ENCODE measurements at places on chromosomes 1 and 21.

GRCh38 chr1:154208677-154209388, 2.7 kb upstream of the CFAP141 start:
- no peaks in the 10 kb centered on the region for H3K27me3 ChIP-seq
- peaks cover 16% of the 10 kb centered on the region for H3K4me1 ChIP-seq
- peak overlapping the region; percentile 59 for H3K27ac ChIP-seq
- H3K36me3 ChIP-seq = peaks cover 37% of the 10 kb centered on the region

- H3K27ac ChIP-seq = no peak overlapping the region
- DNase-seq = no peak
- no peaks in the 10 kb centered on the region for H3K36me3 ChIP-seq
These were observed 97.1 kb downstream of the ARHGEF10L start for GRCh38 chr1:17636612-17637011.

- no peaks in the 10 kb centered on the region for H3K27me3 ChIP-seq
- peaks cover 61% of the 10 kb centered on the region for H3K4me1 ChIP-seq
- H3K27ac ChIP-seq = peak overlapping the region; percentile 82
- DNase-seq = no peak
These were observed 5.5 kb downstream of the RHOC start for GRCh38 chr1:112701227-112702066.

DNA sequence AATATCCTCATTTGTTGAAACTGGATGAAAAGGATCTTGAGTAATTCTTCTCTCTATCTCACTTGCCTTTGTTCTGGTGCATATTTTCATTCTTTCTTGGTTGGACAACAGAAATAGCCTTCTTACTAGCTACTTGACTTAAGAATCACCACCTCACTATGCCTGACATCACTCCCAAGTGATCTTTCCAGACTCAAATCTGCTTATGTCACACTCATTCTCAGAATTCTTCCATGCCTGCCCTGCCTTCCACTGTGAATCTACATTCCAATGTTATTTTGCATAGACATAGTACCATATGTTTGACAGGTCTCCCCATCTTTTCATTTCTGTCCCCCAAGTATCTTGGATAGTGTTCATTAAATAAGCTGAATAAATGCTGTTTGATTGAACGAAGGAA, 78.5 kb upstream of the DPYD start:
- H3K27me3 ChIP-seq = no peaks in the 10 kb centered on the region
- H3K4me3 ChIP-seq = no peak overlapping the region
- DNase-seq = no peak
- no peaks in the 10 kb centered on the region for H3K36me3 ChIP-seq
- no peaks in the 10 kb centered on the region for H3K4me1 ChIP-seq

GRCh38 chr21:45262616-45263015, 25.1 kb downstream of the POFUT2 start:
- peaks cover 27% of the 10 kb centered on the region for H3K4me1 ChIP-seq
- H3K27ac ChIP-seq = no peak overlapping the region
- no peak overlapping the region for H3K4me3 ChIP-seq
- peaks cover 33% of the 10 kb centered on the region for H3K36me3 ChIP-seq
- peak; percentile 35 for DNase-seq

GRCh38 chr1:41102653-41103052, 81.1 kb upstream of the SLFNL1 start:
- no peak for DNase-seq
- peaks cover 2% of the 10 kb centered on the region for H3K4me1 ChIP-seq
- H3K4me3 ChIP-seq = no peak overlapping the region
- H3K36me3 ChIP-seq = peaks cover 5% of the 10 kb centered on the region

DNA sequence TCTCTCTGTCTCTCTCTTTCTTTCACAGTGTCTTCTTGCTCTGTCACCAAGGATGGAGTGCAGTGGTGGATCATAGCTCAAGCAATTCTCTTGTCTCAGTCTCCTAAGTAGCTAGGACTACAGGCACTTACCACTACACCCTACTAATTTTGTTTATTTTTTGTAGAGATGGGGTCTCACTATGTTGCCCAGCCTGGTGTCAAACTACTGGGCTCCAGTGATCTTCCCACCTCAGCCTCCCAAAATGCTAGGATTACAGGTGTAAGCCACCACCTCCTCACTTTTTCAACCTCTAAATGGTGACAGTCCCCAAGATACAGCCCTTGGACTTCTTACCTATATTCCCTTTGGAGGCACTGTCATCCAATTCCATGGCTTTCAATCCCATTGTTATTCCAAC, 50.5 kb upstream of the PUM1 start:
- no peak for DNase-seq
- H3K4me1 ChIP-seq = no peaks in the 10 kb centered on the region
- no peak overlapping the region for H3K4me3 ChIP-seq
- H3K36me3 ChIP-seq = no peaks in the 10 kb centered on the region
- peaks cover 5% of the 10 kb centered on the region for H3K27me3 ChIP-seq

DNA sequence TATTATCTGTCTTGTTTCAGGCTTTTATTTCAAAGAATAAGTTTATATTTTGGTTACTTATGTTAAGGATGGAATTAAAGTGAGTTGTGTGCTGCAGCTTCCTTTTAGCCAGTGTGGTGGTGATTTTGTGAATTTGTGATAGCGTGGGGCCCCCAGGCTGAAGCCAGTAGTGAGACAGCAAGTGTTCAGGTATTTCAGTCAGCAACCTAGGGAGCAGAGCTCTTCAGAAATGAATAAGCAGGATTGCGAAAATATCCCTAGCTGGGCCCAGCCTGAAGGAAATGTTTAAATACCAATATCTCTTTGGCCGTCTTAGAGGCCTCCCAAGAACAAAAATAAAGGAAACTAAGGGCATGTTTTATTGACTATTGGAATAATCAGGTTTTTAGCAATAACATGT, 150.8 kb upstream of the C1orf105 start:
- peaks cover 47% of the 10 kb centered on the region for H3K4me1 ChIP-seq
- peaks cover 7% of the 10 kb centered on the region for H3K36me3 ChIP-seq
- H3K4me3 ChIP-seq = no peak overlapping the region
- no peaks in the 10 kb centered on the region for H3K27me3 ChIP-seq
- no peak for DNase-seq

- H3K27me3 ChIP-seq = peaks cover 12% of the 10 kb centered on the region
- no peak overlapping the region for H3K4me3 ChIP-seq
- H3K36me3 ChIP-seq = no peaks in the 10 kb centered on the region
- DNase-seq = no peak
These were observed 77.8 kb downstream of the ALPL start for GRCh38 chr1:21586846-21587601.

DNA sequence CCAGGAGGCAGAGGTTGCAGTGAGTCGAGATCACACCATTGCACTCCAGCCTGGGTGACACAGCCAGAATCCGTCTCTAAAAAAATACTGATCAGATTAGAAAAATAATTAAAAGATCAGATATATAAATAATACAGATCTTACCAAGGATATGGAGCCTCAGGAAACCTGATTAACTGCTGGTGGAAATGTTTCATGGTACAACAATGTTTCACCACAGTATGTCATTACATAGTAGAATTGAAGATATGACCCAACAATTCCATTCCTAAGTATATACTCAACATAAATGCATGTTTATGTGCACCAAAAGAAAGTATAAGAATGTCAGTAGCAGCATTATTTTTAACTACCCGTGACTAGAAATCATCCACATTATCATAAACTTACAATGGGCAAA, 41.7 kb downstream of the CD53 start:
- H3K27me3 ChIP-seq = peaks cover 14% of the 10 kb centered on the region
- no peak overlapping the region for H3K4me3 ChIP-seq
- peaks cover 24% of the 10 kb centered on the region for H3K36me3 ChIP-seq
- no peak overlapping the region for H3K27ac ChIP-seq
- peaks cover 17% of the 10 kb centered on the region for H3K4me1 ChIP-seq
- DNase-seq = no peak

- H3K27me3 ChIP-seq = peaks cover 10% of the 10 kb centered on the region
- no peaks in the 10 kb centered on the region for H3K4me1 ChIP-seq
- H3K4me3 ChIP-seq = no peak overlapping the region
- no peaks in the 10 kb centered on the region for H3K36me3 ChIP-seq
- H3K27ac ChIP-seq = no peak overlapping the region
These were observed 17.7 kb upstream of the PIK3R3 start for GRCh38 chr1:46150085-46150484.

DNA sequence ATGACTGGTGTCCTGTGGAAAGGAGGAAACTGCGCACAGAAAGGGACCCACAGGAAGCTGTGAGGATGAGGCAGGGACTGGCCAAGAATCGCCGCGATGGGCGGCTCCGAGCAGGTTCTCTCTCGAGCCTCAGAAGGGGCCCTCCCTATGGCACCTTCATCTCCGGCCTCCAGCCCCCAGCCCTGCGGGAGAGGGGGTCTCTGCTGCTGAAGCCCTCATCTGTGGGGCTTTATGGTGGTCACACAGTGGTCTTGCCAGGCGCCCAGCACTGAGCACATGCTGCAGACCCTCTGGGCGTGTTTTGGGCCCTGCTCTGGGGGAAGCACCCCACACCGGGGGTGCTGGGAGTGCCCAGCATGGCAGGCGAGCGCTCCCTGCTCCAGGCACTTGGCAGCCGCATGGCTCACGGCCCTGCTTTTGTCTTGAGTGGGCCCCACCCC, 86.6 kb upstream of the ACTRT2 start:
- no peak overlapping the region for H3K27ac ChIP-seq
- H3K36me3 ChIP-seq = no peaks in the 10 kb centered on the region
- H3K4me3 ChIP-seq = no peak overlapping the region

DNA sequence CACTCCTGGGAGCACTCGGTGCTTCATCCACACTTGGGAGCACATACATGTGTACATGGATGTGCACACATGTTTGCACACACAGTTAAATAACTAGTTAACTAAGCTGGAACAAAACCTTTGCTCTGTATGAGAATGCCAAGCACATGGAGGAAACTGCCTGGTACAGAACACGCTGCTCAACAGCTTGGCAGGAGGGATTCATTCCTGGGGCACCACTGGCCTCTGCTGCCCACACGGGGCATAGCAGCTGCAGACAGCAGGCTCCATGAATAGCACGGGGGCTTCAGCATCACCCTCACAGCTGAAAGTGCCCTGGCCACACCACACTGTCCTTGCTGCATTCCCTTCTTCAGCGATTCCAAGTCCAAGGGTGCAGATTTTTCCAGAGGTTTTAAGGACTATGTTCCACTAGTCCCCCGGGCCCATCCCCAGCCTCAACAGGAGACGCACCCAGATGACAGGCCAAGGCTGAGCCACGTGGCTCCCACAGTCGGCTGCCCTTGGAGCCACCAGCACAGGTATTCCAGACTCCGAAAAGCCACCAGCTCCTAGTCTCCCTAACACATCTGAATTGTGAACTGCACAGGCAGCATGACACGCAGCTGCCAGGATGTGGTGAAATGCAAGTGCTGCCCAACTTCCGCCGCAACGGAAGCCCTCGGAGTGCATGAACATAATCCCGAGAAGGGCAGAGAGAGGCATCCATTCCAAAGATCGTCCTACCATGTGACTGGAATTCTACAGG, 16.9 kb downstream of the NPHP4 start:
- H3K4me3 ChIP-seq = no peak overlapping the region

- no peak for DNase-seq
- no peaks in the 10 kb centered on the region for H3K36me3 ChIP-seq
- H3K27ac ChIP-seq = no peak within 1 kb of the TSS
- H3K4me1 ChIP-seq = peaks cover 25% of the 10 kb centered on the region
- H3K4me3 ChIP-seq = peak within 1 kb of the TSS; percentile 56
- H3K27me3 ChIP-seq = peaks cover 46% of the 10 kb centered on the region
These were observed at the start of gene KIAA1614 for GRCh38 chr1:180912801-180913565. TSS of gene KIAA1614 (plus strand) at chr1:180912897. CDS start at chr1:180913244, 347 bp downstream.

DNA sequence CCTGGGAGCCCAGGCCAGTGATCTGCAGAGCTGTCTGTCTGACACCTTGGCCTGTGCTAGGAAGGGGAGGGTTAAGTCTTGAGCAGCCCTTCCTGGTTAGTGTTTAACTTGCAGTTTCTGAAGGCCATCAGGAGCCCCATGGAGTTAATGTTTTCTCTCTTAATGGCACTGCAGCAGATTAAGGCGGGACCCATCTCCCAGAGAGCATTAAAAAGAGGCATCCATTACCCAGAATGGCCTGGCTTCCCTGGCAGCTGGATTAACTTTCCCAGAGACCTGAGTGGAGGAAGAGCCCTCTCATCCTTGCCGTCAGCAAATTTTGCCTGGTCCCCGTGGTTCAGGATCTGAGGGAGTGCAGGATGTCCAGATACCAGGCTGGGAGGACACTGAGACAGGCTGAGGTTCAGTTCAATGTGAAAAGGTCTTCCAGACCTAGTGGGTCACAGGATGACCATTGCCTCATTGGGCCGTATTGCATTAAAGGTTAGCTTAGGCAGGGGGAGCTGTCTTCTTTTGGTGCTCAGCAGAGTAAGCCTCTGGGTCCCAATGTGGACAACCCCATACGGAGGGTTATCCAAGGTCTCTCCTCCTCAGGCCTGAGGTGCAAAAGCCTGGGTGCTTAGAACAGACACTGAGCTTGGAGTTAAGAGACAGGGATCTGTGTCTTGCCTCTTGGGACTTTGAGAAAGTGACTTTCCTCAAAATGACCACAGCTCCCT, 522.6 kb downstream of the PTPRU start:
- DNase-seq = peak; percentile 28
- H3K36me3 ChIP-seq = no peaks in the 10 kb centered on the region
- no peak overlapping the region for H3K4me3 ChIP-seq
- H3K27me3 ChIP-seq = peaks cover 8% of the 10 kb centered on the region

DNA sequence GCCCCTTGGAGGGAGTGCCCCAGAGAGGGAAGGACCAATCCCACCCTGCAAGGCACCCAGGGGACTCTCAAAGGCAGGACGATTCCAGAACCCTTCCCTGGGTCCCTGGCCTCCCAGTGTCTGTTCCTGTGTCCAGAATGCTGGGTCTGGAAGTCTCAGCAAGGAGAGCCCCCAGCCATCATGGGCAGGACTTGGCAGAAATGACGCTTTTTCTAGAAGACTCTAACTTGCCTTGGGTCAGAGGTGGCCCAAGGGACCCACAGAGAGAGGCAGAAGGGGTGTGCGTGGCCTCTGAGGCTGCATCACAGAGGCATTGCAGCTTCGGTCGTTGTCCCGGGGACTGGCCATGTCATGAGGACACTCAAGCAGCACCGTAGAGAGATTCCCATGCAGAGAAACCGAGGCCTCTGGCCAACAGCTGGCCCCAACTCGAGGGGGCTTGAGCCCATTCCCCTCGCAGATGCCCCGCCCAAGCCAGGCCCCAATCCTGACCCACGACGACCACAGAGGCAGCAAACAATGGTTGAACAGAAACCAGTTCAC, 57.8 kb downstream of the WNT9A start:
- H3K36me3 ChIP-seq = no peaks in the 10 kb centered on the region
- H3K4me1 ChIP-seq = peaks cover 10% of the 10 kb centered on the region
- no peak overlapping the region for H3K27ac ChIP-seq
- no peak overlapping the region for H3K4me3 ChIP-seq
- no peaks in the 10 kb centered on the region for H3K27me3 ChIP-seq

DNA sequence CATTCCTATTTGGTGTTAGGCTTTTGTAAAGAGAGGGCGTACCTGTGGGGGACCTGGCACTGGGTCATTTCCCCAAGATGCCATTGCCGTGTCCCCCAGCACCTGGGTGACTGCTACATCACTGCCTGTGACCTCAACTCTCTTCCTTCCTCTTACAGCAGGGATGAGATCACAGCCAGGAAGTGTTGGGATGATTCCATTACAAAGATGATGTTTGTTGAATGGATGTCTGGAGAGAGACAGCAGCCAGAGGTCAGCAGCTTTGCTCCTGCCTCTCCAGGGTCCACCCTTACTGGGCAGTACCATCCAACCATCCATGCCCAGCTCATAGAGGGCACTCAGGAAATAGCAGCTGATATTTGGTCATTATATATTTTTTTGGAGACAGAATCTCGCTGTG, 35.1 kb downstream of the TMEM51 start:
- peaks cover 17% of the 10 kb centered on the region for H3K27me3 ChIP-seq
- no peak overlapping the region for H3K4me3 ChIP-seq
- no peaks in the 10 kb centered on the region for H3K4me1 ChIP-seq
- no peak overlapping the region for H3K27ac ChIP-seq
